ENCODE measurements at places on chromosomes 1 and 21.

- DNase-seq = peak; percentile 72
These were observed 57.4 kb downstream of the SSX2IP start for GRCh38 chr1:84632673-84633434.

- no peak for DNase-seq
These were observed 42.3 kb downstream of the PLEKHO1 start for GRCh38 chr1:150192012-150192411.

DNA sequence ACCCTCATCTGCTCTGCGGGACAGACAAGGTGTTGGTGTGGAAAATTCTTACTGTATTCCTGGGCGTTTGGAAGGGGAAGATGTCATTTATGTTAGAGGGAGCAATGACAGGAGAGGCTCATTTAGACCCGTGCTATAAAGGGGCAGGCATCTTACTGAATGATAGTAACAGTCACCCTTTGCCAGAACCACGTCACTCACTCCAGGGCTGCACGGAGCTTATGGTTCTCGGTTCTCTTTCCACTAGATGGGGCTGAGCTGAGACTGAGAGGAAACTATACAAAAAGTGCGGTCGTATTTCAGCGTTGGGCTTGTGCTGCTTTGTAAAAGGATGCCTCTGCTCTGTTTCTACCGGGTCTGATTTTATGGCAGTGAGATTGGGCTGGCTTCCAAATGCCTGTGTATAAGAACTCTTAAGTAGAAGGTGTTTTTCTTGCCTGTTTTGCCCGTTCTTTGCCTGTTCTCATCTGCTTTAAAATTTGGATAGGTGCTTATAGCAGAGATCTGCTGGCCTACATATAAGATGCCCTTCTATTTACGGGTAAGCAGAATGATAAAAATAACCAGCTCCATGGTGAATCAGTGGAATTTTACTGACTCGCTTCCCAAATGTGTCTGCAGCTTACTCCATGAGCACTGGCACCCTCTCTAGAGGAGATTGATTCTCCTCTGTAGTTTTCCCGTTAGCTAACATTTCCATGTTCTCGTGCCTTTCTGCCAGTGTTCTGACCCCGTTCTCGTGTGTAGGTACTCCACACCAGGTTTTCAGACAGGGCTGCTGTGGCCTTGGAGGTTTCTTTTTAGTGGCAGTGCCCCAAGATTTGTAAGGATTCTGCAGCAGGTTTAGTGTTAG, 55.9 kb downstream of the MRPS6 start:
- peak; percentile 92 for DNase-seq

GRCh38 chr1:220876511-220877376, 2.5 kb upstream of the HLX start:
- DNase-seq = peak; percentile 32

DNA sequence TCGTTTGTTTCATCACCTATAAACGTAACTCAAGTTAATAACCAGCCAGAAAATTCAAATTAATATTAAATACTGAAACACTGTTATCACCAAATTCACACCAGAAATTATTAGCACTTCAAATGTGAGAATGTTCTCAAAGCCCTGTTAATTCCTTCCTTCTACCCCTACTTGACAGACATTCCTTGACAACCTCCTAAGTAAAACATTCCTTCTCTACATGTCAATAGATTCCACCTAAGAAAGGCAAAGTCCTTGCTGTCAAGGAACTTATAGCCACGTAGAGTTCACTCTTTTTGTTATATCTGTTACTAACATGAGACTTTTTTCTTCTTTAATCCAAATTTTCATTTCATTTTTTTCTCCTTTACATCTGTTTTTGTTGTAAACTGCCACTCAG, 441.5 kb downstream of the SMYD3 start:
- no peak for DNase-seq

DNA sequence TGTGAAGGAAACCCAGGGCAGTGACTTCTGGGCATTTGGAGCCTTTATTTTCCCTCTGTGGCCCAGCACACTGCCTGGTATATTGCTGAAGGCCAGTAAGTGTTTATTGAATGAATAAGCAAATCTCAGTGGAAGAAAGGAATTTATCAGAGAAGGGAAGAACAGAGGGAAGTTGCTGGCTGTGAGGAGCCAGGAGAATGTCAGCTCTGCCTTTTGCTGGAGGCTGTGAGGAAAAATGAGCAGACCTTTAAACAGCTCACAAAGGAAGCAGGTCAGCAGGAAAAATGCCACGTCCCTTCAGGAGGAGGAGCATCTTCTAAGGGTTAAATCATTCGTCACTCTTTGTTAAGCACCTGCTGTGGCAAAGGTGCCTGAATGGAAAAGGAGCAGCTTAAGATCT, 75.9 kb downstream of the GIPC2 start:
- no peak for DNase-seq

DNA sequence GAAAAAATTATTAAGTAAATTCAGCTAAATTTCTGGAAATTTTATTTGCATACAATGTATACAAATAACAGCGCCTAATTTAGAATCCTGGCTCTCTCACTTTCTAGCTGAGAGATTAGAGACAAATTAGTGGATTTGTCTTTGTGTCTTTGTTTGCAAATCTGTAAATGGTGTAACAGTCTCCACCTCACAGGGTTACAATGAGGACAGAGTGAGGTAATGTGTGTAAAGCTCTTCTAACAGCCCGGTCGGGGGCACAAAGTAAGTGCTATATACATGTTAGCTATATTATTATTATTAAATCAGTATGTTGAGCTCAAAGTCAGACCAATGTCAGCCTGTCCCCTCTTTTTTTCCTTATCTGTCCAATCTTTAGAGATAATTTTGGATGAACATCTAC, 5.0 kb upstream of the ADAMTSL4 start:
- no peak for DNase-seq

DNA sequence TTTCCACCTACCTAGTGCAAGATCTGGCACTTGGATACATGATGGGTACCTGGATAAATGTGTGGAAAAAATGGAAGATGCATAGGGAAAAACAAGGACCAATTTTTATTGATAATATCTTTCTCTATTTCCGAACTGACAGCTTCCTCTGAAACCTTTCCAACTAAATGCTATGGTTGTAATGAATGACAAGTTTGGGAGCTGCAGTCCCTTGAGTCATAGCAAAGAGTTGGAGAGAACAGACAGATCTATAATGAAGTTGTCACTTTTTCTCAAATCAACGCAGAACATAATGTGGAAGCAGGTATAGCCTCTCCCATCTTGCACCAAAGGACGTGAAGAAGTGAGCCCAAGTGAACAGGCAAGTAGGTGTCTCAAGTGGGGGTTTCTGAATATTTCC, 296.5 kb upstream of the KAZN start:
- DNase-seq = no peak

- no peak for DNase-seq
These were observed 67.0 kb downstream of the OLIG1 start for GRCh38 chr21:33136847-33137502.

- DNase-seq = peak; percentile 56
These were observed 143.3 kb downstream of the DYRK1A start for GRCh38 chr21:37509802-37510393.

DNA sequence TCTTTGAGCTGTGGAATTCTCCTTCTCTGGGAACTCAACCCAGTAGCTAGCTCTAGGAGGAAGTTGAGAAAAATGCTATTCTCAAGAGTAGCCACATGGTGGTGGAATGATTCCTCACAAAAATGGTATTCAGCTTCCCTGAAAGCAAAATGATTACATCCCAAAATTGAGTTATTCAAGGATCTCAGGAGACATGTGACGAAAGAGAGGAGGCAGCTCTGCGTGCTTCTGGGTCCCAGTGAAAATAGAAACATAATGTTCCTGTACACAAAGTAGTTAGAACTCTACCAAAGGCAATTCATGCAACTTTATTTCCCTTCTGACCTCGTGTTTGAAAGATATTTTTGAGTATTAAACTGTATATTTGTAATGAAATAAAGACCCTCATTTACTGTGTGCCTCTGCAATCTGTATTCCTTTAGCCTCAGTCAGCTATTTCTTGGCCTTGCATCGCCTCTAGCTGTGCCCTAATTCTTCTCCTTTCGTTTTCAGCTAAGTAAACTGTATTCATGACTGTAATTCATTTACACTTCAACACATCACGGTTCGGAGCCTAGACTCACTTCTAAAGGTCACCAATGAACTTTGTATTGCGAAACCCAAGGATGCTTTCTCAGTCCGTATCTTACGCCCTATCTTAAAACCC, 167.3 kb downstream of the FASLG start:
- peak; percentile 98 for DNase-seq

DNA sequence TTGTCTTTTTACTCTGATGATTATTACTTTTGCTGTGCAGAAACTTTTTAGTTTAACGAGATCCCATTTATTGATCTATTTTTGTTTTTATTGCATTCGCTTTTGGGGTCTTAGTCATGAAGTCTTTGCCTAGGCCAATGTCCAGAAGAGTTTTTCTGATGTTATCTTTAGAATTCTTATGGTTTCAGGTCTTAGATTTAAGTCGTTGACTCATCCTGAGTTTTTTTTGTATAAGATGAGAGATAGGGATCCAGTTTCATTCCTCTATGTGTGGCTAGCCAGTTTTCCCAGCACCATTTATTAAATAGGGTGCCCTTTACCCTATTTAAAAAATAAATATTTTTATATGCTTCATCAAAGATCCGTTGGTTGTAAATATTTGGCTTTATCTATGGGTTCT, 13.2 kb downstream of the MAN1C1 start:
- DNase-seq = peak; percentile 50

DNA sequence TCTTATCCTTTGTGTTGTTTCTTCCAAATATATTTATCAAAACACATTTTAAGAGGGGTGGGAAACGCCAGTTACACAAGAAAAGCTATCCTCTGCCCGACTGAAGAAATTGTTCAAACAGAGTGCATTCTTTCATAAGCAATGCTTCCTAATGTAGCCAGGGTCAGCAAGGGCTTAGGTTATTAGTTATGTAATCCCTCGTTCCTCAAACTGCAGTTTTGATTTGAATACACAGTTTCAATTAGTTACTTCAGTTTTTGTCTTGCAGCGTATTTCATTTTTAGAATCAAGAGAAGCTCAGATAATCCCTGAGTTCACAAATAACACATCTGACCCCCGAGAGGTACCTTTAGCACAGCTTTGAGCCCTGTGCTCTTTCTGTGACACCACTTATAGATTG, 141.7 kb upstream of the NRIP1 start:
- no peak for DNase-seq

- no peak for DNase-seq
These were observed 516.9 kb downstream of the AMY1C start for GRCh38 chr1:104266612-104267011.

DNA sequence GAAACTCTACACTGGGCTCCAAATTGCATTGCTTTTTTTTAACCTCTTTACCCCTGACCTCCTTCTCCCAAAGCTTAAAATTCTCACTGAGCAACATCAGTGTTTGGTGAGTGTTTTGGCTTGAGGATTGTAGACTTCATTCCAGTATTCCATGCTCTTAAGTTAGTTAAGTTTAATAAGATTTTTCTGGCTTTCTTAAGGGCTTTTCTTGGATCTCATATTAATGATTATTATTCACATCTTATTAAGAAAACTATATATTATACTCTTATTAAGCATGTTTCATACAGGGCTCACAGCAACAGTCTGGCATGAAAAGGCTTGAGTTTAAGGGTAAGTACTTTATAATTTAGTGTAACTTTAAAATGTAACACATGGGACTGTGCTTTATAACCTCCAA, 141.8 kb downstream of the DISP1 start:
- DNase-seq = no peak

DNA sequence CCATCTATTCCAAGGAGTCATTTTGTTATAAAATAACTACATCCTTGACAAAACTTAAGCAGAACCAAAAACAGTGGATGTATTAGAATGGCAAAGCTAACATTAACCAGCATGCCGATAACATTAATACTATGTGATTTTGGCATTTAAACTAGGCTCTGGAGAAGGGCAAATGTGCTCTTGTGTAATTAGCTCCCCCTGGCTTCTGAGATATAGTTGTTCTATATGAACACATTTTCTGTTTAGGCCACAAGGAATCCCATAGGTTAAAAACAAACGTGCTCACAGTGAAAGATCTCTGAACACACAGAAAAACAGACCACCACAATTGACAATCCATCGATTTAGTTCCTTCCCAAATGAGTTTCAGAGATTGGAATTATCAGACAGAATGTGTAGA, 57.4 kb upstream of the TARS2 start:
- no peak for DNase-seq

- peak; percentile 55 for DNase-seq
These were observed 40.3 kb downstream of the ZZZ3 start for GRCh38 chr1:77642196-77642595.

GRCh38 chr21:14615359-14615974, 69.4 kb upstream of the SAMSN1 start:
- no peak for DNase-seq

- DNase-seq = peak; percentile 11
These were observed 23.5 kb downstream of the LRRC8D start for GRCh38 chr1:89844241-89844807.

DNA sequence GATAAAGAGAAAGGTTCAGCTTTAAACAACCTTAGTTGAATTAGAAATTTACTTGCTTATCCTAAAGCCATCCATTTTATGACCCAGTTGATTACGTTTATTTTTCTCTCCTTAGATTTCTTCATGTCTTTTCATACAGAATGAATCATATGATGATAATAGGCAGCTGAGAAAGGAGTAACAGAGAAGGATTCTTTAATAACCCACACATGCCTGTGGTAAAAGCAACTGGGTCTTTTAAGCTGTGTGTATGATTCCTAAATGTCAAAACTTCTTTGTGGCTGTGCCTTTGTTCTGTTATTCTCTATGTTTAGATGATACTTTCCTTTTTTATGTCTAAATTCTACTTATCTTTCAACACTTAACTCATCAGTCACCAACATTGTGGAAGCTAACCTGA, 626.5 kb downstream of the NCAM2 start:
- peak; percentile 72 for DNase-seq

- no peak for DNase-seq
These were observed 110.7 kb downstream of the ROR1 start for GRCh38 chr1:63884486-63884885.

GRCh38 chr1:155139895-155140629, at the start of gene DPM3:
DPM3 (minus strand) TSS chr1:155140531; CDS start chr1:155140240, 291 bp downstream.
- peak; percentile 78 for DNase-seq

DNA sequence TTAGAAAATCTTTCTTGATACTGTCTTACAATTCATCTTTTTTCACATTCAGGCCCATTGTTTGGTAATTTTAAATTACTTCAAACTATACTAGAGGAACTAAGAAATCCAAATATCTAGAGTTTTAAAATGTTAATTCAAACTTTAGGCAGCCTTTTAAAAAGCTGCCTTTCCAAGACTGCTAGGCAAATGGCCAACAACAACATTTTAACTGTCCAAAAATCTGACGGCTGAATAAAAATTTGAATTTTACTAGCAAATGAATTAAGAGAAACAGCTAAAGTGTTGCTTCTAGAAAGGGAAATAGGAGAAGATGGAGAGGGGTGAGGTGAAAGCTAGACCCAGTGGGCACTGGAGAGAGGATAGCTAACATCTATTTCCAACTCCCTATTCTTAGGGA, 17.2 kb downstream of the DPYD start:
- peak; percentile 70 for DNase-seq

- no peak for DNase-seq
These were observed 42.2 kb upstream of the ZNF326 start for GRCh38 chr1:89952605-89953130.

DNA sequence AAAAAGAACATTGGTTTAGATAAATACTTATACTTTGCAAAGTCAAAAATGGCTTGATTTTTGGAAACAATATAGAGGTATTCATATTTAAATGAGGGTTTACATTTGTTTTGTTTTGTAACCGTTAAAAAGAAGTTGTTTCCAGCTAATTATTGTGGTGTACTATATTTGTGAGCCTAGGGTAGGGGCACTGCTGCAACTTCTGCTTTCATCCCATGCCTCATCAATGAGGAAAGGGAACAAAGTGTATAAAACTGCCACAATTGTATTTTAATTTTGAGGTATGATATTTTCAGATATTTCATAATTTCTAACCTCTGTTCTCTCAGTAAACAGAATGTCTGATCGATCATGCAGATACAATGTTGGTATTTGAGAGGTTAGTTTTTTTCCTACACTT, 65.3 kb upstream of the SAMD13 start:
- DNase-seq = no peak

All from fibroblast of lung (primary cell).